SJSA1 (cell line): ENCODE measurements at places on chromosomes 12 and 14.

- no peak for DNase-seq
Measured at GRCh38 chr12:10207136-10207535, 5.5 kb upstream of the GABARAPL1 start.

DNA sequence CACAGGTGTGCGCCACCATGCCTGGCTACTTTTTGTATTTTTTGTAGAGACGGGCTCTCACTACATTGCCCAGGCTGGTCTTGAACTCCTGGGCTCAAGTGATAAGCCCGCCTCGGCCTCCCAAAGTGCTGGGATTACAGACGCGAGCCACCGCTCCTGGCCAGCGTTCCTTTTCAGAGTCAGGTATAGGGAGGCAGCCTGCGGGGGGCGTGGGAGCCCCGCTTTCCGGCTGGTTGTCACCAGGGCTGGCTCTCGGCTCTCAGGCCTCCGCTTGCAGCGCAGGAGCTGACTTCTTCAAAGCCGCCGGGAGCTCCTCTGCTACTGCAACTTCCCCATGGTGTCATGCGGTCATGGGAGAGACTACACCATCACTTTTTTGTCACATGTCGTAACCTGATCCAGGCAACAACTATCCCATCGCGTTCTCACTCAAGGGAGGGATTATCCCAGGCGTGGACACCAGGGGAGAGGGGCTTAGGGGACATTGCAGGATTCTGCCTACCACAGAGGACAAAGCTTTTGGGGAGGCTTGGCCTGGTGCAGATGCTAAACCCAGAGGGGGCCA lies 129.4 kb downstream of the SCARB1 start:
- no peak for DNase-seq

GRCh38 chr12:70605976-70606375 lies 31.3 kb downstream of the PTPRB start:
- no peak for DNase-seq

- peak; percentile 66 for DNase-seq
Measured at GRCh38 chr12:65891219-65891618, 66.9 kb downstream of the HMGA2 start.

DNA sequence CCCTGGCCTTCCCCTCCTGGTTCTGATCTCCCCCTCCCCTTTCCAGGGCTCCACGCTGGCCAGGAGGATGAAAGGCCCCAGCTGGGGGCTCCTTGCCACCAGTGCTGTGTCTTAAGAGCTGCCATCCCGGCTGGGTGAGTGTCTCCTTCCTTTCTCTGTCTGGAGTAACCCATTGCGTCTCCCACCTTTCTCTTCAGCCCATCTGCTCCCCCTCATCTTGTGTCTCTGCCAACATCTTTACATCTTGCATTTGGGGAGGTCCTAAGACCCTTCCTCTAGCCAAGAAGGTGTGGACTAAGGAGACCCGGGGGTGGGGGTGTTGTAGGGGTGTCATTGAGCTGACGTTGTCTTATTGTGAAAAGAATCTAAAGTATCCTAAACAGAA lies 505 bp downstream of the BCL2L2 start:
- DNase-seq: no peak

DNA sequence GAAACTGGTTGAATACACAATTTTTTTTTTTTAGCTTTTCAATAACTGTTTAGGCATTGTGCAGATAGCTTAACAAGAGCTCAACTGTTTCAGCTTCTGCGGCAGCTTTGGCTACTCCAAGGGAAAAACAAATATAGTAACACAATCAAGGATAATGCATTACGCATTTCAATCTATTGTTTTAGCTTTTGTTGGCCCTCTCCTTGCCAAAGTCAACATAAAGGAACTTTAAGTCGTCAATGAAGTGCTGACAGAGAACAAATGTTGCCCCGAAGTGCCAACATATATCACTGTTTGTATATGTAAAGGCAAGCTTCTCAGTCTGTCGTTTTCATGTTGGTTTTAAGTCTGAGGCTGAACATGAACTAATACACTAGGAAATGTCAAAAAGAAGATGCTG lies 1087.4 kb upstream of the FLRT2 start:
- DNase-seq: no peak

- DNase-seq: no peak
Measured at GRCh38 chr14:79992407-79993198, 218.7 kb downstream of the DIO2 start.

DNA sequence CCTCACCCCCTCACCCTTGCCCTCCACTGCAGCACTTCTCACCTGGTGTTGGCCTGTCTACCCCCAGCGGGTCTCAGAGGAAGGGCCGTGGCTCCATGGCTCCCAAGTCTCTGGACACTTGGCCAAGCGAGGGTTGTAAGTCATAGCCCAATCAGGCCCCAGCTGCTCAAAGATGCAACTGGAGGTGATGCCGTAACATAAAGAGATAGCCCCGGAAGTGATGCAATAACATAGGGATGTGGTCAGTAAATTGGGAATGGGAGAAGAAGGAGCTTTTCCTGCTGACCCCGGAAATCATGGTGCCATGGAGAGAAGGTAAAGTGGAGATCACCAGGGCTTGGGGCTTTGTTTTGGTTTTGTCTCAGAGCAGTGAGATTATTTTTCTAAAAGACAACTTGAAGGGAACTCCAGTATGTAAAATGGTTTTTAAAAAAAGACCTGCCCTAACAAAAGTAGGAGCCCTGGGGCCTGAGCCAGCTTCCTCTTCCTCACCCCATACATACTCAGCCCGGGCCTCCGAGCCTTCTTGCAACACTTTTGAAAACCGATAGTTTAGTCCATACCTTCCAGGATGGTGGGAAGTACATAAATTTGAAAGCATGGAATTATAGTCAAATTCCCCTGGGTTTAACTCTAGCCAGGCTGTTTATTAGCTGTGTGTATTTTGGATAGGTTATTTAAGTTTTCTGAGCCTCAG lies 212.5 kb downstream of the CRADD start:
- no peak for DNase-seq

DNA sequence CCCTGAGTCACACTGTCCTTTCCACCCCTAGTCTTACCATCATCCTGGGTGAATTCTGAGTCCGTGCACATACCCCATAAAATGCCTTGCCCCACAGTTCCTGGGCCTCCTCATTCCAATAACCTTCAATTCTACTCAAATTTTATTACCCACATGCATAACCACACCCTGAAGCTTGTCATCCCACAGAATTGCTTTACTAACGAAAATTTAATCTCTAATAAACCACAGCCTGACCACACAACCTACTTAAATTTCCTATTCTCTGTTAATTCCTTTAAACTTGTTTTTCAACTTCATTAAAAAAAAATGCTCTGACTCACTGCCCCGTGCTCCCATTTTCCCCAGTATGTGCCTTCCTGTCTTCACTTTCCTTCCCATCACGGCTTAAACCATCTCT lies 205.9 kb downstream of the PHLDA1 start:
- no peak for DNase-seq

DNA sequence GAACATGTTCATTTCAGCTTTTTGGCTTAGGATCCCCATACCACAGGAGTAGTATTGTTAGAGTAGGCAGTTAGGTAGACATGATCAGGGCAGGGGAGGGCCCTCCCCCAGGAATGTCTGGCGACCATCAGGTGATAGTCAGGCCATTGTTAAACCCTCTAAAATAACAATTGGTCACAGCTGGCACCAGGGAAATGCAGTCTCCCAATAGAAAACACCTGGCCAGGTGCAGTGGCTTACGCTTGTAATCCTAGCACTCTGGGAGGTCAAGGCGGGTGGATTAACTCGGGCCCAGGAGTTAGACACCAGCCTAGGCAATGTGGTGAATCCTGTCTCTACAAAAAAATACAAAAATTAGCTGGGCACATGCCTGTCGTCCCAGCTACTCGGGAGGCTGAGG lies 187.1 kb downstream of the MON2 start:
- DNase-seq: no peak

- DNase-seq: no peak
Measured at GRCh38 chr14:20855652-20856291, 35.4 kb upstream of the RNASE3 start.
